ENCODE measurements at places on chromosomes 6 and 20.

DNA sequence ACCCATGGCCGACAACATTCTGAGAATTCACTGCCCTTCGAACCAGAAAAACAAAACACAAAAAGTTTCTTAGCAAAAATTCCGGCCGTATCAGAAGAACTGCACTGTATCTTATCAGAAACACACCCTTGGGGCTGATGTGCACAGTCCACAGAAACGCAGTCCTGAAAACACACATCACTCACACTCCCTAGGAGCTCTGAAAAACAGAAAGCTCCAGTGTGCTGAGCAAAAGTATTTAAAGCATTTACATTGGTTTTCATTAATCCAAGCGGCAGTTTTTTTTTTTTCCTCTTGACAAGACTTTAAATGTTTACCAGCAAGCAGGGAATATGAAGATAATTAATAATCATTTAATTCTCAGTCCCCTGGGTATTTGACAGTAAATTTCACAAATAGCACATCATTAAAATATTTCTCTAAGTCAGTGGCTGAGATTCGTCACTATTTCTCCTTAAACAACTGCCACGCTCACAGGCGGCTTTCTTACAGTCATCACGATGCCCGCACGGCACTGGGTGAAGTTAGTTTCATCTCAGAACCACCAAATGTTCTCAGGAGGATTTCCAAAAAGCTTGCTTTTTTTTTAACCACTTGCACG lies 13.3 kb downstream of the NFATC2 start:
- DNase-seq = no peak

DNA sequence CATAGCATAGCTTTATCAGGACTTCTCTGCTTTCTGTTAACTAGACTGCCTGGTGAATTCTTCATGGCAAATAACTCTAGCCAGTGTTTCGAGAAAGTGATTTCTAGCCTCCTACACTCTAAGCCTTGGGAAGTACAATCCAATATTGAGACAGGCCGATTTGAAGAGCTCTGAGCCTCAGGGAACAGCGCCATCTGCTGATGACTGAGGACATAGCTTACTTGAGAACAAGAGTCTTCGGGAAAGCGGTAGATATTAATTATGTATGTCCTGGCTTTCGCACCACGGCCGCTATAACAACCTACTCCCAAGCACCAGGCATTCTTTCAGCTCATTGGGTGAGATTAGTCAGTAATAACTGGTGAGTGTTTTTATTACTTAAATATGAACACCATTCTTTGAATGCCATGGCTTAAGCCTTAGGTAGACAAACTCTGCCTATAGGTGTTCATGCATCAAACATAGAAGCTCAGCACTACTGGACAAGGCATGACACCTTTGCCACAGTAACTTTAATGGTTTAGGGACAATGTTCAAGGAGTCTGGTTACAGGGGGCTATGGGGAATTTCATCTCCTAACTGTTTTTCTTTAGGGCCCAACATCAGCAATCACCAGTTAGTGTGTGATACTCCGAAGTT lies 518.6 kb downstream of the BMP2 start:
- peak; percentile 75 for DNase-seq

DNA sequence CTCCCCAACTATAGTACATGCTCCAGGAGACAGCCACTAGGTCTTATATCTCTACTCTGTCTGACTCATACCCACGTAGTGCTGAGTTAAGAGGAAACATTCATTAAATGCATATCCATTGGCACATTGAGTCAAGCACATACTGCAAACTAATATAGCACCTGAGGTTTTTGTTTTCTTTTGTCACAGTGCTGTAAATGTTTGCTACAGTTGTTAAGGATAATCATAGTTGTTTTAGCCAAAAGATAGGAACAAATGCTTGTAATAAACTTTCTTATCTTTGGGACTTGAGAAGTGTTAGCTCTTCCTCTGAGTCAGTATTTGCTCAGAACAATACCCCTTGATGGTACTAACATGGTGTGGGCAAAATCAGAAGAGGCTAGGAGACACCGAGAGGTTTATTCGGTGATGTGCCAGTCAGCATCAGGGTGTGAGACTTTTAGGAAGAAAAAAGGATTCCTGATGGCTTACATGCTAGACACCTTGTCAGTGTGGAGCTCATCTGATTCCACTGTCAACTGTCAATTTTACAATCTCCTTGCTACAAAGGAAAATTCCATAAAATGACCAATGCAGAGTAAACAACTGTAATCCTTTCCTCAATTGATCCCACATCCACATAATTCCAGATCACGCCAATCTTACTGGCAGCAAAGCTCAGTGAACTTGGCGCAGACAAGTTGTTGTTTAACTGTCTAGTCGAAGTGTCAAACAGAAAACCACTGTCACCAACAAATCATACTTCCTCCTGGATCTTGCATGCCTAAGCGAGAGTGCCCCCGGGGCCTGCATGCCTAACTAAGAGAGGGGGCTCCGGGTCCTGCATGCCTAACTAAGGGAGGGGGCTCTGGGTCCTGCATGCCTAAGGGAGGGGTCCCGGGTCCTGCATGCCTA lies 36.1 kb downstream of the ELOVL2 start:
- DNase-seq = peak; percentile 76

DNA sequence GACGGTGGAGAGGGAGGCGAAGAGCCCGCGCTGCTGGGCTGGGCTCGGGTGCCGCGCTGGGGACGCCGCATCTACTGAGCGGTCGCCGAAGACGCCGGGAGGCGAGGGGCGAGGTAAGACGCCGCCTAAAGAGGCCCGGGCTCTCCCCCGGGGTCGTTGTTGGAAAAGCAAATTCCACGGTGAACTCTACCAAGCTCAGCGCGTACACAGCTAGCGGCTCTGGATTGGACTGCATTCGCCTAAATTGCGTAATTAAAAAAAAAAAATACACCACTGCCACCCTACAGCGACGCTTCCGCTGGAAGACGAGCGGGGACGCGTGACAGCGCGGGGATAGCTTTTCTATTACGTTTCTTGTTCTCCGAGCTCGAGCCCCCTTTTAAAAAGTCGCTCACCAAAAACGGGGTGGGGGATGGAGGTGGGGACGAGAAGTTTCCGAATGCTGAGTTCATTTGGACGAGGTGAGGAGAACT lies 92.0 kb upstream of the PRDM1 start:
- peak; percentile 82 for DNase-seq

DNA sequence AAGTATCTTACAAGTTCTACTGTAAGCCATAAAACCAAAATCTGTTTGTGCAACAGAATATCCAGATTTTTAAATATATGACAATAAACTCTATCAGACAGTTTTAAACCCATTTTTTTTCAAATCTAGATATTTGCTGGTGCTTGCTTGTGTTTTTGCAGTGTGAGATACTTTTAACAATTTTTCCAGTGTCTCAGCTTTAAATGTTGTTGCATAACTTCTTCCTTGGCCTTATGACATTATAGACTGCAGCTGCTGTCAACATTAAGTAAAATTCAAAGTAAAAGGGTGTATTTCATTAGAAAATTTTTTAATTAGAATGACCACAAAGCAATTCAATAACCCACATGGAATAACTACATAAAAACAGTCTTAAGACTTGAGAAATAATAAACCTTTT lies 139.5 kb downstream of the PTPRK start:
- no peak for DNase-seq

DNA sequence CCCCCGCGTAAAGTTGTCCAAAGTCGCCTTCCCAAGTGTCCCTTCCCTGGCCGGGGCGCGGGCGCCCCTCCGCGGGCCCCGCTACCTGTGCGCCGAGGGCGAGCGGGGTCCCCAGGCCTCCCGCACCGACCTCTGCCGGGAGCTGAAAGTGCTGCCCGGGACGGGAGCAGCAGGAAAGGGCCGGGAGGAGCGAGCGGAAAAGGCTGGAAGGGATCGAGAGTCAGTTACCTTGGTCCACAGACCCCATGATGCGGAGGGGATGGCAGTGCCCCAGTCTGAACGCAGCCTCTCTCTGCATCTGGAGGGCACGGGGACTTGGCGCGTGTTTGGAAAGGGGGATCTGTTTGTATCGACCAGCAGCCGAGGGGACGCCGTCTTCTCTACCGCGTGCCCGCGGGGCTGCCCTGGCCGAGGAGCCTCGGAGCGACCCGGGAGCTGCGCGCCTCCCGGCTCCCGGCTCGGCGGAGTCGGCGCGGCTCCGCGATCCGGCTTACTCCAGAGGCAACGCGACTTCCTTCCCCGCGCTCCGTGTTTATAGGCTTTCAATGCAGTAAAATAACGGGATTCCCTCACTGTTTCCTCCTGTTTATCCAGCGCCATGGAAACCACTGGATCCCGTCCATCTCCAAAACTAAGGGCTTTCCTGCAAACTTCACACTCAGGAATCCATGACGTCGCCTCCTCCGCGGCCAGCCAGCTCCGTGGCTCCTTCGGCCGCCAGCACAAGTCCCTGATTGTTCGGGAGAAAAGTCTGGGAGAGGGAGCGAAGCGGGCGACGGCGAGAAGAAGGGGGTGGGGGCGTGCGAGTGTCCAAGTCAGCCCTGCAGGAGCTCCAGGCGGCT lies 20.0 kb upstream of the NFATC2 start:
- DNase-seq = peak; percentile 98

GRCh38 chr20:56391596-56392131 lies 351 bp downstream of the AURKA start:
- DNase-seq = peak; percentile 42

DNA sequence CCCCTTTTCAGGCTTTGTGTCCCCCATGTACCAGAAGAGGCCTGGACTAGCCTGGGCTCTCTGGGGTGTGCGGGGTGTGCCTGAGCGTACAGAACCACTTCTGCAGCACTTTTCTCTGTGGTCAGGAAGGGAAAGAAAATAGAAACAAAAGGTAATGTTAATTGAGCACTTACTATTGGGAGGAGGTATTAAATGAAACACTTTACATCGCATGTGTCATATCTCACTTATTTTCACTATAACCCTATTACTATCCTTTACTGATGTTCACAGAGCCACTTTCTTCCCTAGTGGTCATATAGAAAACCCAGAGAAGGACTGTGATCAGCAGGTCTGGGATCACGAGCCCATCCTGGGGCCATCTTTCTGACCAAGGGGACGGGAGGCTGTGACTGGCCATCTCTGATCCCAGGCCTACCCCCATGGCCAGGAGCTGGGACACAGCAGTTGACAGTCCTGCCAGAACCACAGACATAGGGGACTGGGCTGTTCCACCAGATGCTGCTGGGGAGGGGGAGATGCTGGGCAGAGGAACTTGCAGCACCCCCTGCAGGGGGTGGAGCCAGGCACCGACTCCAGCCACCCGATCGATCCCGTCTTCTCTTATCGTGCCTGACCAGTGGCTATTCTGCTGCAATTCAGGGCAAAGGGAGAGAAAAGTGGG lies 107.6 kb downstream of the VEGFA start:
- no peak for DNase-seq

GRCh38 chr6:166693880-166694279 lies 66.8 kb upstream of the RPS6KA2 start:
- DNase-seq = no peak

Measured in mesenchymal stem cell (in vitro differentiated cells and primary cell).